Osteoblast (primary cell): ENCODE measurements at places on chromosomes 12 and 14.
A peak's percentile ranks its signal among the peaks of the same experiment; 100 is the strongest.

DNA sequence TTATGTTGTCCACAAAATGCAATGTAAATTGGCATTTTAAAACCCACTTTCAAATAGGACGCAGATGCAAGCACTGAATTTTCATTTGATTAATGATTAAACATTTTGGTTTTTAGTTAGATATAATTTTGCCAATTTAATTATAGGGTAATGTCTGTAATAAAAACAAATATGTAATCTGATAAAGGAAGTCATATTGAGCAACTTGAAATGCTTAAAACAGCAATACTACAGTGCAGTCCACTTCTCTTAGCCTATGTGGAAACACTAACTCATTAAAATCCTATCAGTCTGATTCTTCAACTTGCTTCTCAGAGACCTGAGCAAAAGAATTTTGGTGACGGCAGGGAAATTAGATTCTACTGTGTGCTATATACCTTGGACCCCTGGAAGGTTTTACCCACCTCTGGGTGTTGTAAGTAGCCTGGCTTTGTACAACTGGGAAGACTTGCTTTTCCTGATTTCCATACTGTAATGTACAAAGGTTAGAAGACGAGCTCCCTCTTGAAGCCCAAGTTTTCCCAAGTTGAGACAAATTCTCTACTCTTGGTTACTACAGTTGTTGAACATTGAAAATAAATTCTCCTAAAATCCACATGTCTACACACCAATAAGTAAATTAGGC, 4.1 kb downstream of the TRHDE start:
- DNase-seq, result no peak

DNA sequence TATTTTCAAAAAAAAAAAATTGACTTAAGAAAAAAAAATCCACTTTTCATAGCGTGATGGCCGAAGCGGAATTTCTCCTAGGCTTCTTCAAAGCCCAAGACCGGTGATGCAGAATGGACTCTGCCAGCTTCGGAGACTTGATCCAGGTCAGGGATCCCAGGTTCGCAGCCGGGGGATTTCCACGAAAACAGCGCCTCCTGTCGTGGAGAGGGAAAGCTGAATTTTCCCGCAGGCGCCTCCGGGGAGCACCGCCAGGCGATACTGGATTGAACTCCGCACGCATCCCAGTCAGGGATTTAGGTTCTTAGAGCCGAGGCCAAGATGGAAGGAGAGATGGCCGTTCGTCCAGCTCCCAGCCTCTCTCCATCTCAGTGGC, 2.1 kb downstream of the TTC6 start:
- DNase-seq, result peak; percentile 68

DNA sequence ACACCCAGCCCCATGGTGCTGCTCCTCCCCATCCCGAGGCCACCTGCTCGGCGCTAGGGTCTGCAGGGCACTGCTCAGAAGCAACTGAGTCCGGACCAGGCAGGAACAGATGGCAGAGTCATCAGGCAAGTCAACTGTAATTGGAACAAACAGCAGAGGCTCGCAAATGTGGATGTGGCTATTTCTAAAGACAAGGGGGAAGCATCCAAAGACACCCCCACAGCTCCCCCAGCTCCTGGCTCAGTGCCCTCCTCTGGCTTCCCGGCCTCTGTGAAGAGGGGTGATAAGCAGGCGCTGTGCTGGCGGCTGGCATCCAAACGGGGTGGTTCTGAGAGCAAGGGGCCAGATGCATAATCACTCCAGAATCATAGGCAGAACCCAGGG, 125.6 kb downstream of the PIWIL1 start:
- DNase-seq, result no peak

DNA sequence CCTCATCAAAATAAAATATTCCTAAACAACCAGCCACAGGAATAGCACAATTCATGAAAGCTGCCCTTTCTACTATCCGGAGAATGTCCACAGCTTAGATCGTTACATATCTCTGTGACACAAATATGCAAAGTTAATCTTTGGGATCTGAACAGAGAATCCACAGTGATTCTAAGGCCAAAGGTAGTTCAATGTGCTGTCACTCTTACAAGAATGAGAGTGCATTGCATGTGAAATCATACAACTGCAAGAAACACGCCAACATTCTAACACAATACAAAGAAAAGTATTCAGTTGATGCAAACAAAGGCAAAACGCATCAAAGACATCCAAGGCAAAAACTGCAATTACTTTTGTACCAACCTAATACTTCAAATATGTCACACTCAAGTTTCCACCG, 60.4 kb downstream of the KSR2 start:
- DNase-seq, result no peak

GRCh38 chr12:59393506-59393905, 202.3 kb upstream of the SLC16A7 start:
- DNase-seq, result no peak

DNA sequence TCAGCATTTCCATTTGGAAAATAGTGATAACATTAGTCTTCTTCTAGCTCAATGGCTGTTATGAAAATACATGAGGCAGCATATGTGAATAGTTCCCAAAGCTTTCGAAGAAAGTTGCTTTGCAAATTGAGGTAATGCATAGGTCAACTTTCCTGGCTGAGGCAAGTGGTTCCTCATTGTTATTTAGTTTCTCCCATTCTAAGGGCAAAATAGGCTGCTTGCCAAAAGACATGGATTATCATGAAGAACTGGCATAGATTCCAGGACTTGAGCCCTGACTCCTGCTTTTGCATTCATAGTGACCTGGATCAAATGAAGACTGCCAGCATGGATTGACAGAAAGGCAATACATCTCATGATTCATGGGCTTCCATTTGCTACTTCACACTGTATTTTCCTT, 35.7 kb downstream of the LRFN5 start:
- DNase-seq, result no peak

GRCh38 chr12:56206452-56207166, 15.1 kb downstream of the RNF41 start:
- DNase-seq, result peak; percentile 71

DNA sequence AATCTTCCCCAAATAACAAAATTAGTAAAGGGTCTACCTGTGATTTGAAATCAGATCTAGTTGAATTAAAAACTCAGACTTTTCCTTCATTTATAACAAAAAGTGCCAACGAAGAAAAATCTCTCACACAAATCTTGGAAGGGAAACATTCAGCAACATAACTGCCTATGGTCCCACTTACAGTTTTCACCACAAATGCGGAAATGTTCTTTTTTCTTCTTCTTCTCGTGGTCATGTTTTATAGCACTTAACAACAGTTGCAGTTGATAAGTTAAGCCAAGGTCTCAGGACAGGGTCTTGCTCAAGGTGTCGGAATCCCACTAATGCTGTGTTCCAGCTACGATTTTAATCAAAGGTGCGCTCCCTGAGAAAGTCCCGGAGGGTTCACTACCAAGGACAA, 10.1 kb downstream of the RNASE6 start:
- no peak for DNase-seq

DNA sequence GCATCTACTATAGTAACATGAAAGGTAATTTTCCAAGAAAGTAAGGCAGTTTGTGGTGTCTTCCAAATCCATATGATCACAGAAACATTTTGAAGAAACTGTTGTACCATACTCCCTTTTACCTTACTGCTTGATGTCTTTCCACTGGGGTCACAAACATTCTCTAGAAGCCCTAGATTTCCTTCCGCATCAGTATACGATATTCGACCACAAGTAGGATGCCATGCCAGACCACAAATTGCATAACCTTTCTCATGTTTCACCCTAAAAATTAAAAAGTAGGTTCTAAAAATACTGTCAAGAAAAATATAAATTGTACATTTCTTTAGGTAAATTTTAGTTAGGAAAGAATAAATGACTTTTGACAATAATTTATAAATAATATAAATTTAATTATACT, 26.5 kb downstream of the WDHD1 start:
- DNase-seq, result no peak

GRCh38 chr12:76310110-76310509, 38.1 kb downstream of the BBS10 start:
- no peak for DNase-seq

DNA sequence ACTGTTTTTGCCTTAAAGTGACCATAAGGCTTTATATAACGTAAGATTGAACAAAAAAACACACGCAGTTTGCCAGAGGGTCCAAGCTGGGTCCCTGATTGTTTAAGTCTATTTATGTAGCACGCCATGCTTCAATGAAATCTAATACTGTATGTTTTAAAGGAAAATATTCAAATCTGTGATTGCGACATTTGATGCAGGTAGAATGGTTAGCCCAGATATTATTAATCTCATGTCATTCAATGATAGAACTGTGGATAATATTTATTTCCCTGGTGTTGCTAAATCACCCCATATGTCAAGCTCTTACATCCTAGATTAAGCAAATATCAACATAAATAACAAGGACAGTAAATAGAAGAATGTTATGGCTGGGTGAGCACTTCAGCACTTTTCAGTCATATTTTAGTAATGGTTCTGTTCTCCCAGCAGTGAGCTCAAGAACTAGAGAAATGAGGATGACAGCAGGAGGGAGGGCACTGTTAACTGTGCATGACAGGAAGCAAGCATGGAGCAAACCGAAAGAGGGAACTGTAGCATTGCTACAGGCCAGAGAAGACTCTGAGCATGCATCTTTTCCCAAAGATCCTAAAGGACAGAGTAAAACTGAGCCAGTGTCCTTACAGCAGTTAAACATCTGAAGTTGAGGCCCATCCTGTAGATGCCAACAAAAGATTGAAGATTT, 465.7 kb upstream of the MGAT4C start:
- no peak for DNase-seq

- DNase-seq, result no peak
Measured at GRCh38 chr12:47265391-47265790, 185.6 kb upstream of the AMIGO2 start.

- DNase-seq, result peak; percentile 46
Measured at GRCh38 chr12:28027947-28028724, 55.6 kb upstream of the PTHLH start.

DNA sequence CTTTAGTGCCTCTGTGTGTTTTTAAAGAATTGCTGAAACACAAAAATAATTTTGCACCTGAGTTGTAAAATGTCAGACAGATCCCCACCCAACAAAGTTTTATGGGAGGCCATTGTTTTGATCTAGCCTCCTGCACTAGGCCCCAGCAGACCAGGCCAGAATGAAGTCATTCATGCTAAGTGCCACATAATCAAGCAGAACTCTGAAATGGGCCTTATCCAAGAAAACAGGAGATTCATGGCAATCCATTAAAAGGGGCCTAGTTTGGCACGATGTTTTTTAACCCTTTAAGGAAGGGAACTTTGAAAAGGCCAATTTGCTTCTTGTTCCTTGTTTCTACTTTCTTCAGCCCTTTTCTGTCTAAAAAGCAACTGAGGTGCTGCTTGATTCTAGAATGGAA, 260.9 kb downstream of the ITPR2 start:
- no peak for DNase-seq

DNA sequence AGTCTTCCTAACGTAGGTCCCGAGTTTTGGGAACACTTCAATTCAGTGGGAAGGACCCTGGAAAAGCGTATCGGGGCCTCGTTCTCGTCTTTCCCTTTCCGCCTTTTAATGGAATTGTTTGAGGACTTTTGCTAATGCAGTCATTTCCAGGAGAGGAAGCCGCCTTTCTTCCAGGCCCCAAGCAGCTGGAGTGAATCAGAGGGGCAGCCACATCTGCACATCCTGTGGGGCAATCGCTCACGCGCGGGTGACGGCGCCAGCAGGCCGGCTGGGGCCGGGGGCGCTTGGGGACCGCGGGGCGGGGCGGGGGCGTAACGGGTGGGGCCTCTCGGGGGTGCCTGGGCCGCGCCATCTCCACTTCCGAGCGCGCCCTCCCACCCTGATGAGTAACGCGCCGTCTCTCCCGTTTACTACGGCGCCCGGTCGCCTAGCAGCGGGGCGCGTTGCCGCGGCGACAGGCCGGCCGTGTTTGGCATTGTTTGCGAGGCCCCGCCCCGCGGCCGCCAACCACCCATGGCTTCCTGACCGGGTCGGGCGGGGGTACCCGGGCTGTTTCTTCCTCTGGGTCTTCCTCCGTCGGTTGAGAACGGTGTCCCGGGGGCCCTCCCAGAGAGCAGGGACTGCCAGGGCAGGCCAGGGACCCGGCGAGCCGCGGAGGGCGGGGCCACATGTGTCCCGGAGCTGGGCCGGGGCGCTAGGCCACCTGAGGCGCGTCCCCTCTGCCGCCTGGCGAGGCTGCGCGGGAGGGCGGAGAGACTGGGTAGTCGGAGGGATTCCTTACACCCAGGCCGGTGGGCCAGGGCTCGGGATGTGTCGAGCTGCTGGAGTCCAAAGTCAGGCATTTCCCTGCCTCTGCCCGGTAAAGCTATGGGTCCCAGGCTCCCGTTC, 2.3 kb downstream of the GSG1 start:
- peak; percentile 93 for DNase-seq

GRCh38 chr12:68007033-68007432, 17.8 kb downstream of the IFNG-AS1 start:
- peak; percentile 39 for DNase-seq

DNA sequence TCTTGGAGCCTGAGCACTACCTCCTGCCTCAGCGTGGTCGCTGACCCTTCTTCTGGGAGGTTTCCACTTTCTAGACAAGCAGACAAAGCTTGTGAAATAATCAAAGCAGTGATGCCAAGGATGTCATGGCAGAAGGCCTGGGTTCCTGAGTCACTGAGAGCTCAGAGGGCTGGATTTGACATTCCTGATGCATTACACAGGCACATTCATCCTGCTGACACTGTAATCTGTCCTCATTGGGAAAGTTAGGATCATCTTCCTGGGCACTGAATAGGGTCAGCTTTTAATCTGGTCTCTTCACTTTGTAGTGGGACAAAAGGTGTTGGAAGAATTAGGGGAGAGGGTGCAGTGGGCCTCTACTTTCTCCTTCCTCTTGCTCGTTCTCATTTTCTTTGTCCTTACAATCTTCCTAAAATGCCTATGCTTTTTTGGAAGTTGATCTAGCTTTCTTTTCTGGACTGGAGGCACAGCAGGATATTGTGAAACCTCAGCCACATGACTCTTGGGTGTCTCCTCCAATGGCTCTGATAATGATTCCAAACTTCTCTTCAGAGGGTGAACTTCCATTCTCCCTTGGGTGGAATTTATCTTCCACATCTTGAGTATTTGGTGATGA, 29.6 kb downstream of the EEA1 start:
- peak; percentile 79 for DNase-seq
